ENCODE measurements at places on chromosomes 16 and 17. TPM values are rescaled to one million over a fixed set of nuclear protein-coding genes. Genes with fewer than 3 reads are reported as not detected.

DNA sequence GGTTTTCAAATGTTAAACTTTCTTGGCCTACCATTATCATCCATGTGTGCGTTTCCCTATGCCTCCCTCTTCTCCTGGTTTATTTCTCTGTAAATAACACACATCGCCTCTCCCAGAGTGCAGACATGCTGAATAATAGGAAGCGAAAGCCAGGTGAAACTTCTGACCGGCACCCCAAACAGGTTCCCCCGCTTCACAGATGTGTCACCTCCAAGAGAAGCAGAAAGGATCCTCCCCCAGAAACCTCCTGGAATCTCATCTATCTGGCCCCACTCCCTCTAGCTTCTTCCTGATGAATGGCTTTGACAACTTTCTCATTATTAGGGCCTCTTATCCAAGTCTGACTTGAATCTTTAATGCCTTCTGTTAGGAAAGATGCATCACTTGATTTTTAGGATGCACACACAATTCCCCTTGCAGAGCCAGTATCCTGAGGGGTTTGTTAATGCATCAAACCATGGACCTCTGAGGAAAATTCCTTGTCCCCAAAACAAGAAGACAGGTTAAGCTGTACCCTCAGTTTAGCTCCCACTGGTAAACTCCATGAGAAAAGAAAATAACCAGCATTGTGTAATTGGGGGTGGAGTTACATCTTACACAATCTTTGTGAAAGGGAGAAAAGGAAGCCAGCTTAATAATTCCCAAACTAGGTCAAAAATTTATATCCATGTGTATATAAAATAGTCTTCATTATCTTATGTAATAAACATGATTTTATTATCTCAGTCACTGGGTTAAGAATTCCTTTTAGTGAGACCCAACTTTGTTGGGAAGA is 20.1 kb upstream of the HYDIN start:
- DNase-seq, result no peak

DNA sequence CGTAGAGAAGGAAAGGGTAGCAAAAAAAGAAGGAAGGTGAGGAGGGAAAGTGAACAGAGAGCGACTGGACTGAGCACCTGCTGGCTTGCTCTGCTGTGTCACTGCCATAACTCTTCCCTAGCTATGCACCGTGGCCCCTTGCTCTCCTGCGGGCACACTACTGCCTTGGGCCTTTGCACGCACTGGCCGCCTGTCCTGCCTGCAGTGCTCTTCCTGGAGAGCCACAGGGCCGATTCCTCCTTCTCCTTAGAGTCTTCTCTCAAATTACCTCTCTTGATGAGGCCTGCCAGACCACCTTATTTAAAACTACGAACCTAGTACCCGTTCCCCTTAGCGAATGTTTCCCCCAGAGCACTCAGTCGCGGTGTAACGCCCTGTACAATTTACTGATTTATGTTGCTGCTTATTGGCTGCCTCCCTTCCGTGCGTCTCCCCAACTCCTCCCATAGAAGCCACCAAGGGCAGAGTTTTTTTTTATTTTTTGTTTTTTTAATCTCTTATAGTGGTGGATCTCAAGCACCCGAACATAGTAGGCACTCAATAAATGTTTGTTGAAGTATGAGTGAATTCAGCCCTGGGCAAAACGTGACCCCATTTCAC is 70.3 kb downstream of the RAI1 start:
- no peak for DNase-seq

- peak; percentile 52 for DNase-seq
Measured at GRCh38 chr16:67470359-67470758, 10.6 kb downstream of the ATP6V0D1 start.

DNA sequence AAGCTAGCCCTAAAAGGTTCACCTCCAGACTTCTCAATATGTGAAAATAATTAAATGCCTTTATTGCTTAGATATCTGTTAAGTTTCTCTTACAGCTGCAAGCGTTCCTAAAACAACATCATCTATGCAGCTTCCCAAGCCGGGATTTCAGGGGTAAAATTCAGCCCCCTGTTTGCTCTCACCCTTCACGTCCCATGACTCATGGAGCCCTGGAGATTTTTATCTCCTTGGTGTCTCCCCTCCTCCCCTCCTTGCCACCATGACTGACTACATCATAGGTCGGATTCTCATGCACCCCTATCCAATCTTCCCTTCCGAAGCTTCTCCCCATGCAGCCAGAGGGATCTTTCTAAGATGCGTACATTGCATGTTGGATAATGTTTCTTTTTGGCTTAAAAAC is 21.0 kb upstream of the CACNG4 start:
- no peak for DNase-seq

DNA sequence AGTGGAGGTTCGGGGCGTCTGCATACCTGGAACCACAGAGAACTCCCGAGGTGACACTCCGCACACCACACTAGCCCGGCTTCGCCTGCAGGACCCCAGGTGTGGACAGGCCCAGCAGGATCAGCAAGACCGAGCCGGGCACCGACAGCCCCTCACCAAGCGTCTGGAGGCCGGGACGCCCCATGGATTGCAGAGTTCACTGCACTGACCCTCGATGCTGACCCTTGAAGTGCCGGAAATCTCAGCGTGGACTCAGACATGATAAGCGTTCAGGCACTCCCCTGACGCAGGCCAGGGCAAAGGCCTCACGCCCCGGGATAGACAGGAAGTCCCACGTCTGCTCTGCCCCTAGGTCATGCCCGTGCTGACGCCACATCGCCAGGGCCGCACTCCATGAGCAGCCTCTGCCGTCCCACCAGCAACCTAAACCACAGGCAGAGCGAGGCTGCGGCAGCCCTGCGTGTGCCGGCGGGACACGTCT is 26.0 kb downstream of the ACSF3 start:
- DNase-seq, result no peak

- DNase-seq, result no peak
Measured at GRCh38 chr17:63171428-63172393, 205.7 kb downstream of the TANC2 start.

GRCh38 chr17:81143200-81143527 is 22.1 kb upstream of the PVALEF start:
- no peak for DNase-seq

DNA sequence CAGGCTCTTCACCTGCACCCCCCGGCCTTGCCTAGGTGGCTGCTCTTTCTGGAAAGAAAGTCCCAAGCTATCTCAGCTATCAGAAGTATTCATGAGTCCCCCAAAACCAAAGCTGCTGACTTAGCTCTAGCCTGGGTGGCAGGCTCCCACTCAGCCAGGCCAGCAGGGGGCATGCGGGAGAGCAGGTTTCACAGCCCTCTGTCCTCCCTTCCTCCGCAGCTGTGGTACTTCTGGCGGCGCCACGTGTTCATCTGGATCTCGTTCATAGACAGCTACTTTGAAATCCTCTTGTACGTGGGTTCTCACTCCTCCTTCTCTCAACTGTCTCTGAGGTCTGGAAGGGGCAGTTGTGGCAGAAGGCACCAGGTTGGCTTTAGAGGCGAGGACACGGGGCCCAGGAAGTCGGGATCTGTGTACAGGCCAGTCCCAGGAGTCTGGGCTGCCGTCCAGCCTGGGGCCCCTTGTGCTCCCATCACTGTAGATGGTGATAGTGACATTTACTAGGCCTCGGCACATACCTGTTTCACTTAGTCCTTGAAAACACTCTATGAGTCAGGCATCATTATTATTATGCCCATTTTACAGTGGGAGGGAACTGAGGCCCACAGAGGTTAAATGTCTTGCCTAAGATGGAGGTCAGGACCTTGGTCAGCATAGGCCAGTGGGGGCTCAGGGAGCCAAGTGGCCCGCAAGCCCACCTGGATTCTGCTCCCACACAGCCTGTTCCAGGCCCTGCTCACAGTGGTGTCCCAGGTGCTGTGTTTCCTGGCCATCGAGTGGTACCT is 12.9 kb downstream of the TRPV2 start:
- DNase-seq, result peak; percentile 42

- DNase-seq, result no peak
Measured at GRCh38 chr16:85421338-85422195, 191.6 kb upstream of the GSE1 start.

- no peak for DNase-seq
Measured at GRCh38 chr16:62562121-62562520, 525.9 kb upstream of the CDH8 start.

GRCh38 chr17:37884516-37884915 is 39.7 kb upstream of the TBC1D3K start:
- no peak for DNase-seq

GRCh38 chr17:78598013-78598471 is 20.8 kb upstream of the DNAH17 start:
- no peak for DNase-seq

DNA sequence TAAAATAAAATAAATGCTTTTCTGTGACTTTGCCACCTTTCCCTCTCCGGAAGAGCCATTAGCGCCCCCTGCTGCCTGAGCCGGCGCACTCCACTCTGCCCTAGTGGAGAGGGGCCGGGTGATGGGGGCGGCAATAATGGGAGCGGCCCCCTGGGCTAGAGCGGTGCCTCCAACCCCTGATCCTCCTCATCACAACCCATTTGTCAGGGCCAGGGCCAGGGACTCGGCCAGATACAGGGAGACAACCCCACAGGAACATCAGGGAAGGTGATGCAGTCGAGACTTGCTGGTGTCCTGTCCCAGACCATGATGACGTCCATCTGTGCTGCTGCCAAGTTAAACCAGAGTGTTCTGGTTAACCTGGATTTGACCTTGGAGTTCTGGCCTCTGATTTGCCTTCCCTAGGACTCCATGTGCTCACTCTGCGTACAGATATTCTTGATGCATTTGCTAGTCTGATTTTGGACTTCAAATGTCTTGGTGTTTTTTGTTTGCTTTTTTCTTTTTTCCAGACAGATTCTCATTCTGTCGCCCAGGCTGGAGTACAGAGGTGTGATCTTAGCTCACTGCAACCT is 46.1 kb upstream of the BPTF start:
- no peak for DNase-seq

The PPP4C gene
- total RNA-seq, result 90.5 TPM

The GAST gene
- total RNA-seq, result not detected

The KCNJ18 gene
- total RNA-seq, result not detected

The SLC5A10 gene
- not detected for total RNA-seq

The CIBAR2 gene
- total RNA-seq, result 0.41 TPM

The CD300H gene
- total RNA-seq, result not detected

The ZFP90 gene
- total RNA-seq, result 109 TPM

The CNEP1R1 gene
- total RNA-seq, result 74.6 TPM

The ERBB2 gene
- total RNA-seq, result 6.9 TPM

The GFAP gene
- total RNA-seq, result 155 TPM

The KRT33A gene
- not detected for total RNA-seq
